GM23338 (cell line): ENCODE measurements at places on chromosomes 3 and 15.

DNA sequence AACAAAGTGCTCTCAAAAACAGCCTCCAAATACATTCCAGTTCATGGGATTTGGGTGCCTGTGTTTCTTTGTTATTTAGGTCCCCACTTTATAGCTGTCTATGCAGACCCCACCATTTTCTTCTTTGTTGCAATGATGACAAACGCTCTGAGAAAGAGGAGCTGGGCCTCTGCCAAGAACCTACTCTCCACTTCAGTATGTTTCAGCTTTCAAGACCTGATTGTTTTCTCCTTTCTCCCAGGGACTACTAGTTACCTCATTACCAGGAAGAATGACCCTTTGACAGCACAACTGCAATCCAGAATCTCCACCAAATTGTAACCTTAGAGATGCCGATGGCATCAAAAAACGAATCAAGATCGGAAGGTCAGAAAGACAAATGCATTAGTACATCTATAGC lies 236.8 kb downstream of the MEIS2 start:
- DNase-seq = no peak

DNA sequence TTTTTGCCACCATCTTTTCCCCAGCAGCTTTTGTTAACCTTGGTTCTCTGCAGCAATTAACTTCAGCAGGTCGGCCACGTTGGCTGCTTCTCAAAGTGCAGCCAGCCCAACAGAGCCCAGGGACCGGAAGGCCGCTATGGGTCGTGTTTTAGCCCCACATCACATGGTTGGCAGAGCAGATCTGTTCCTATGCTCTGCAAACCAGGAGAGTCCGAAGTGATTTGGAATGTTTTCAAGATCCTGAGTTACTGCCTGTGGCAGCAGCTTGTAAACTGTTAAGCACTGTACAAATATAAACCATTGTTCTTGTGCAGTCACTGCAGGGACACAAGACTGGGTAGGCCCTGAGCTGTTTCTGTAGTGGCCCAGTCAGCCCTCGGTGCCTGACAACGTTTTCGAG lies 69.6 kb upstream of the MYZAP start:
- no peak for DNase-seq

DNA sequence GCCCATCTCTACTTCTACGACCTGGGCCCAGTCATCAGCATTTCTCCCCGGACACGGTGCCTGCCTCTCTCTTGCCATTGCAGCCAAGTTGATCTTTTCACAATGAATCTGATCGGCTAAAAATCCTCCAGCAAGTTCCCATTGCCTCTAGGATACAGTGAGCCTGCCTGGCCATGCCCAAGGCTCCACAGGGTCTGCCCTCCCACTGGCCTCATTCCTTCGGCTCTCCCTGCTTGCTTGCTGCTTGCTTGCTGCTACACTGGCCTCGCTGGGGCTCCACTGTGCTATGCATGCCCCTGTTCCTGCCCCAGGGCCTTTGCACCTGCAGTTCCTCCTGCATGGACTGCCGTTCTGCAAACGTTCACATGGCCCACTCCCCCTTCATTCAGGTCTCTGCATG lies 2.0 kb downstream of the ABTB1 start:
- DNase-seq = no peak

DNA sequence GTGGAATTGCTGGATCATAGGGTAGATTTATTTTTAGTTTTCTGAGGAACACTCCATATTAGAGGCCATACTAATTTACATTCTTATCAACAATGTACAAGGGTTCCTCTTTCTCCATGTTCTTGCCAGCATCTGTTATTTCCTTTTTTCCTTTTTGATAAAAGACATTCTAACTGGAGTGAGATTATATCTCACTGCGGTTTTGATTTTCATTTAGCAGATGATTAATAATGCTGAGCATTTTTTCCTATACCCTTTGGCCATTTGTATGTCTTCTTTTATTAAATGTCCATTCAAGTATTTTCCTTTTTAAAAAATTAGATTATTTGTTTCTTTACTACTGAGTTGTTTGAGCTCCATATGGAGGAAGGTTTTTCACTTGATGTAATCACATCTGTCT lies 1189.5 kb downstream of the ZPLD1 start:
- DNase-seq = no peak

DNA sequence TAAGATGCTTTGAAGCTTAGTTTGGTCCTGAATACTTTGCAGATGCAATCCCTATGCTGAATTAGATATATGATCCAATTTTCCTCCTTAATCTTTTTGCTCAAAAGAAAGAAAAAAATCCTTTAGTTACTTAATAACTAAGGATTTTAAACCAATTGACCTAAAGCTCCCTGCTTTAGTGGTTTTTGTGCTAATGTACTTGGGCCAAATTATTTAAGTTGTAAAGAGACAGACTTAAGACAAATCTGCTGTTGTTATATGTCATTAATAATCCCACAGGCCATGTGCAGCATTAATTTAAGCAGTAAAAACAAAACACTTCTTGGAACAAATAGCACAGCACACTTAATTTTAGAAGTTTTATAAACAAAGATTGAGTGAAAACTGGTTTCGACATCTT lies 776.1 kb upstream of the SEMA6D start:
- DNase-seq = no peak

DNA sequence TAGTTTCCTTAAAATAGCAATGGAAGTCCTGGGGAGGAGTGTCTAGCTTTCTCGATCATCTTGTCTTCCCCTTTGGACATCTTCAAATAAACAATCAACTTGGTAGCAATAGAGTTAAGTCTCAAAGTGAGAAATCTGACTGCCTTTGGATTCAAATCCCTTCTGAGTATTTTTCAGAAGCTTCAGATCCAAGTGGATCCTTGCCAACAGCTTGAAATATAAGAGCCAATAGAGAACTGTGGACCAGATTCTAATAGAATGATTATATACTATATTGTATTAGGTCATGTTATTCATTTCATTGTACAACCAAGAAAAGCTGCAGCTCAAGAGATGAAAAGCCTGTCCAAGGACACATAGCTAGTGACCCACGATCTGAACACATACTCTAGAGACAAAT lies 60.2 kb downstream of the SYNPR start:
- DNase-seq = no peak

DNA sequence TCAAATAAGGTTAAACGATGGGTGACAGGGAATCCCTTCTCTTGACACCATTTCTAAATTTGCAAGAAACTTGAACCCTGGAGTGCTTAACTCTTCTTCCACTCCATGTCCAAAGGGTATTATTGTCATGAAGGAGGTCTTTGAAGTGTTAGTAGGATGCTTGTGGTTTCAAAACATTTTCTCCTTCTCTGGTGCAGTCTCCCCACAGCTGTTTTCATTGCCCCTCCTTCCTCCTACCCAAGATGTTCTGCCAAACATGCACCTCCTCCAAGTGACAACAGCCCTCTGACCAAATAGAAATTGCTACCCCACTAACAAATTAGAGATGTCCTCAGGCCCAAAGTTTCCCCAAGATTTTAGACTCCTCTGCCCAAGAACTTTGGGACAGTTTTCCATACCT lies 151.4 kb downstream of the POLR2M start:
- DNase-seq = no peak

DNA sequence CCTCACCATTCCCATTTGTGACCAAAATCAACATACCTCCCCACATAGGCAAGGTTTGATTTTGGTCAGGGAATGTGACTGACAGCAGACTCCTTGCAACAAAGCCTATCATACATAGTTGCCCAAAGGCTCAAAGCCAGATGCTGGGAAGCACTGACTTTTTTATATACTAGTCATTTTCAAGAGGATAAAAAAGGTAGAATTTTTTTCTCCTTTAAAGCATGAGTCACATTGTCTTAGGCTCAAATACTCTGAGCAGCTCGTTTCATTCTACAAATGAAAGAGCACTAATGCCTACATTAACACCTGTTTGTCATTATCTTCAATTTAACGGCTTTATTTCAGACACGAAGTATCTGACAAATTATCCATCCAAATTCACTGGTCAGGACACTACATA lies 36.2 kb downstream of the ICE2 start:
- no peak for DNase-seq

GRCh38 chr15:52653431-52653964 lies 25.7 kb downstream of the ATOSA start:
- DNase-seq = peak; percentile 20

DNA sequence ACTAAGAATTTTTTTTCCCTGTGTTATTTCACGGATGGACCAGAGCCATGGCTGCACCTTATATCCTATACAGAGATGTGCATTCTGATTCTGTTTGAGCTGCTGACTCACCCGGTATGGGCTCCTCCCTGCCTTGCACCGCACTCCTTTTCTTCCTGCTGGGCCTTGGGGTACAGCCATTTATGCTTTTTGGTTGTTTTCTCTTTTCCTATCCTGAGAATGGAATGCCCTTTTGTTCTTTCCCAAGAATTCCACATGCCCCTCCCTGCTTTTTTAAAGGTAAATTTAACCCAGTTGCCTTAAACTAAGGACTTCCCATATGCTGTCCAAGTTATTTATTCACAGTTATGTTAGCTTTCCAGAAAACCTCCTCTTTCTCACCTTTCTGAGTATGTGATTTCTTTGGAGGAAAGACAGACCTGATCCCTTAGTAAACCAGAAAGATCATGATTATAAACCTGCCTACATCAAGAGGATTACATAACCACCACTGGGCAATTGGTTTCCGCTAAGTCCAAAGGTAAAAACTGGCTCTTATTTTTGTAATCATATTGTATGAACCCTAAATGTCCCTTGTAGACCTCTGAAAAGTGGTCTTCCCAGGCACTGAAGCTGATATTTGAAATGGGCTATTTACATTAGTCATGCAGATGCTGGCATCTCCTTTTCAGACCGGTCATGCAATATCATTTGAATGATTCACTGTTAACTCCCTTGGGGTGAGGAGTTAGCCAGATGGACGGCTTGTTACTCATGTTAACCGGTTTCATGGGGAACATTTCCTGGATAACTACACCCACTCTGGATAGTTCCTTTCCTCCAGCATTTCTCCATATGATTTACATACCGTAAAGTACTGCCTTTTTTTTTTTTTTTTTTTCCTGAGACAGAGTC lies 45.5 kb downstream of the TMOD3 start:
- DNase-seq = peak; percentile 36

DNA sequence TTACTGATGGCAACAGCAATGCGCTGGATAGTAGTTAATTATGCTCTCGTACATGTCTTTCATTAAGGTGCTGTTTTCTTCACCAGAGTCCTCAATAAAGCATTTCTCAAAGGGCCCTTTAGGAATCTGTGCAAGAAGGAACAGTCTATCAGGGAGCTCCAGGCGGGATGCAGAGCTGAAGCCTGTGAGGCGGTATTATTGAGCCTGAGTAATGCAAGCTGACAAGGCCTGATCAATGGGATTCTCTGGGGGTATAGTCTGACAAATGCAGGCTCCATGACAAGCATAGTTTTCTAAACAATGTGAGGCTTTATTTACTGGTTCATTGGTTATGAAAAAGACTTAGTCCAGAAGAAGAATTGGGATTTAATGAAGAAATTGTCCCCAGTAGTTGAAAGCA lies 530.9 kb upstream of the CBLB start:
- DNase-seq = no peak

GRCh38 chr3:5347486-5347885 lies 160.0 kb downstream of the EDEM1 start:
- no peak for DNase-seq

DNA sequence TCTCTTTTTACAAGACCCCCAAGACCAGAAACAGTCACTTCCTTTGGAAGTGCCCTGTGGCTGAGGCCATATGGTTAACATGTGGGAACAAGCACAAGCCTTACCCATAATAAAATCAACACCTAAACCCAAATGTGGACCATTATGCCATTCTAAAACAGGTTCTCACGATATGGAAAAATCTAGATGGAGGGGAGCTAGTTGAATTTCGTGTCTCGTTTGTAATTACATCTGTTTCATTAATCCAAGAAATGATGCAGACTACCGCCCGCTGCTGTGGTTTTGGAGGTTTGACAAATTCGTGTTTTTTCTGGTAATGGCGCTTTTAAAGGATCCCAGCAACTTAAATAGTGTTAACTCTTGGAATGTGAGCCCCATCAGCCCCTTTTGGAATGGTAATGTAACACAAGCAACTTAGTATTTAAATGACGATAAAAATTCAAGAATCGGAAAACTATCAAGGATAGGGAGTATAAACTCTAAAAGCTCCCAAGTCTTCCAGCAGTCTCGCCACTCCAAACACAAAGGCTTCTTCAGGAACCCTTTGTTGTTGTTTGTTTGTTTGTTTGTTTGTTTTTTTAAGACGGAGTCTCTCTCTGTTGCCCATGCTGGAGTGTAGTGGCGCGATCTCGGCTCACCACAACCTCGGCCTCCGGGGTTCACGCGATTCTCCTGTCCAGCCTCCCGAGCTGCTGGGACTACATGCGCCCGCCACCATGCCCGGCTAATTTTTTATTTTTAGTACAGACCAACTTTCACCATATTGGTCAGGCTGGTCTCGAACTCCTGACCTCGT lies 1.1 kb downstream of the CNBP start:
- peak; percentile 63 for DNase-seq

DNA sequence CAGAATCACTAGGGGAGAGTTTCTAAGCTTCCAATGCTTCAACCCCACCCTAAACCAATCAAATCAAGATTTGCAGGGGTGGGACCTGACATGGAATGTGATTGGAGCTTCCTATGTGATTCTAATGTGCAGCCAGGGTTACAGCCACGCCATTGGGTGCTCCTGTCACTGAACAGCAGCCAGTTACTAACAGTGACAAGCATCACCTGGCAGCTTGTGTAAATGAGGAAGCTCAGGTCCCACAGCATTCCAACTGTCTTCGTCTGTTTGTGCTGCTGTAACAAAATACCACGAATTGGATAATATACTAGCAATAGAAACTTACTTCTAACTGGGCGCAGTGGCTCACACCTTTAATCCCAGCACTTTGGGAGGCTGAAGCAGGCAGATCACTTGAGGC lies 294.9 kb downstream of the SHQ1 start:
- no peak for DNase-seq

DNA sequence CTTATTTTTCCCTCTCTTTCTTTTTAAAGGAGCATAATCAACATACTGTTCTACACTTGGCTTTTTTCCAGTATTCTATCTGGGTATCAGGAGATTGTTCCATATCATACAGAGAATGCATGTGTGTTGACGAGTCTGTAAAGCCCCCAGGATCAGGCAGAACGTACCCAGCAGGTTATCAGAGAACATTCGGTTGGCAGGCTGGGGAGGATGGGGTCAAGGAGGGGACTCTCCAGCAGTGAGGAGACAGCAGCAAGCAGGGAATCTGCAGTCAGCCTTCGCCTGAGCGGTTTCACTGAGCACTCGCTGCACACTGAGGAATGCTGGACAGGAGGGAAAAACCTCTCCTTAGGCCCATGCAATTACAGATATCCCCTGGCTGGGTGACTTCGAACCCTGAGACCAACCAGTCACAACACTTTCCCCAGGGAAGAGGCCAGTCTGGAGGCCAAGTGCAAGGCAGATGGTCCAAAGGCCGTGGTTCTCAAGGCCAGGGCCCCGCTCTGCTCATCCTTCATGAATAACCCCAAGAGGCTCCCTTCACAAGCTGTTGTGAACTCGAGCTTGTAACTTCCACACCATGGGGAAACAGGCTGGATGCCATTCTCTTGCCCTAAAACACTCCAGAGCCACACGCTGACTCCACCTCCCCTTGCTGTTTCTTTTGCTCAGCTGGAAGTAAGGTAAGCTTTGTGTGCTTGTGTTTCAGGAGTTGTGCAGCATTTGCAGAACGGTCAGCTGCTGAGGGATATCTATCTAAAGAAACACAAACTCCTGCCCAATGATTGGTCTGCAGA lies 60.1 kb downstream of the PXYLP1 start:
- DNase-seq = no peak

- peak; percentile 18 for DNase-seq
Observed at GRCh38 chr15:72237853-72238224, 6.8 kb upstream of the PKM start.
